ENCODE measurements at places on chromosomes 4 and X.

- DNase-seq, result no peak
Observed at GRCh38 chr4:16909281-16909680, 10.8 kb upstream of the LDB2 start.

DNA sequence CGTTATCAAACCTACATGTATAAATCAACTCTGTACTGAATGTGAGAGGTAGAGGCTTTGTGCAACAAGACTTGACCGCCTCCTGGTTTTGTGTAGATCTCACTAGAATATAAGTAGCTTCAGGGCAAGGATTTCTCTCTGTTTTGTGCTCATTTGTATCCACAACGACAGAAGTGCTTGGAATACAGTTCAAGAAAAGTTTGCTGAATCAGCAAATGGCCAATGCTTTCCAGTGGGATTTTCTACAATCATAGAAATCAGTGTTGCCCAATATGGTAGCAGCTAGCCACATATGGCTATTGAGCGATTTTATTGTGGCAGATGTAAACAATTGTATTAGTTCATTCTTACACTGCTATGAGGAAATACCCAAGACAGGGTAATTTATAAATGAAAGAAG, 127.4 kb downstream of the VCX3A start:
- DNase-seq, result no peak

- DNase-seq, result peak; percentile 66
Observed at GRCh38 chr4:158769175-158769921, 522 bp downstream of the FNIP2 start.

DNA sequence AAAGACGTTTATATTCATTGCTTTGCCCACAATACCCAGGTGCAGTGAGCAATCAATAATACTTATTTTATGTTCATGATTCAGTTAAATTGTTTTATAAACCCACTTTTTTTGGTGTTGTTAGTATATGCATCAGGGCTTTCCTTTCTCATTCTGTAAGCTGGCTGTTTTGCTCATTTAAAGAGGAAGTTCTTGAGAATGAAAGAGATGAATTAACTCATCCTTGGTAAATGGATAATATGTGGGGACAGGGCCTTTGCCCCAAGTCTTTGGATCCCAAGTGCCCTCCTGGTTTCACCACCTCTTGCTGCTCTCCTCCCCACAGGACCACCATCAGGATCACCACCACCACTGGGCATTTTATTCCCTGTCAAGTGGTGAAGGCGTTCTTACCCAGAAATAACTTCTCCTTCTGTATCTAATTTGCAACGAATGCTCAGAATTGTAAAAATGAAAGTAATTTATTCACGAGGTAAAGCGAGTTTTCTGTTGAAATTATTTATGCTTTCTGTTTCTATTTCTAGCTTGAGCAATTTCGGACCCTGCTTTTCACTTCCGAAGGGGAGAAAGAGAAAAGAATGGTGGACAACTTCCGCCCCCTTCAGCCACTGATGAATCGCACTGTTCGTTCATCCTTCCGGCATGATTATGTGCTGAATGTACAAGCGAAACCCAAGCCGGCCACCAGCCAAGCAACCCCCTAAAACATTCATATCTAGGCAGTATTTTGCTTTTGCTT, 8.2 kb upstream of the ZRSR2 start:
- DNase-seq, result peak; percentile 43

DNA sequence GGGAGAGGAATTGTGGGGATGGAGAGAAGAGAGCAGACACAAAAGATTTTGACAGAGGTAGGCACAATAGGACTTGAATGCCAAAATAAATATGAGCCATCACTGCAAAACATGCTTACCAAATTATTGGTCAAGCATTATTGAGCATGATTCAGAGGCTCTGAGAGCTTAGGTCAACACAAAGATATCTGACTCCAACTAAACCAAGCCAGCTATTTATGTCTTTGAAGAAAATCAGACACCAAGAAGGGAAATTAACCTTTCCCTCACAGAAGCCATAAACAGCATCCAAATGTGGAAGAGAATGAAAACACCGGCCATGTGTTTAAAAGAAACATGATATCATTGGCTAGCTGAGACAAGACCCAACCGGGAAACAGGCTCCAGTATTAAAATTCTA, 323.2 kb downstream of the RAB28 start:
- DNase-seq, result no peak

DNA sequence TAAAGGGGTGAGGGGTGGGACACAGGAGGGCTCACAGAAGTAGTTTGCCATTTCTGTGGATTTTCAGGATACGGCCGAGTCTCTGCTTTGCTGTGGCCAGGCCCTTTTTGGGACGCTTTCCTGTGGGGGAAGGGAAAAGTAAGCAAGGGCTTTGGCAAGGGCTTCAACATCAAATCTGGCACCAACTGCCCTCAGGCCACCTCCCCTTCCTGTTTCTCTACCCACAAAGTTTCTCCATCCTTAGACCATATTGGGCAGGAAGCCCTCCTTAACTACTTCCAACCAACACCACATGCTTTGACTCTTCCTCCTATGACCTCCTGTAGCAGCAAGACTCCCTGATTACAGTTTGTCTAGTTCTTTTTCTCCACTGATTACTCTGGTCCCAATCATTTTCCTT, 105.1 kb downstream of the PHF8 start:
- no peak for DNase-seq

- DNase-seq, result no peak
Observed at GRCh38 chr4:35963383-35963782, 280.9 kb downstream of the ARAP2 start.

DNA sequence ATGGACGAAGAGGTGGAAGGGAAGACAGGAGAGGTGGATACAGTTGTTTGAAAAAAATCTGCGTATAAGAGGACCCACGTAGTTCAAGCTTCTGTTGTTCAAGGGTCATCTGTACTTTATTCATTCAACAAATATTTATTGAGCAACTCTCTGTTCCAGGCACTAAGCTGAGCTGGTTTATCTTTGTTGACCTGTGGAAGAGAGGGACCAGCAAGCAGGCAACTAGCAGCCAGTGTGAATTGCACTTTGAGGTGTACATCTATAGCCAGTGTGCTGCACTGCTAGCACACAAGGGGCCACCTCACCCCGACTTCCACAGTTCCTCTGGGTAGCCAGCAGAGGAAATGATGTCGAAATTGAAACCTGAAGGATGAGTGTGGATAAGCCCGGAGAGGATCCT, 191.4 kb downstream of the SOWAHB start:
- no peak for DNase-seq

- no peak for DNase-seq
Observed at GRCh38 chr4:107243141-107243781, 207.1 kb upstream of the DKK2 start.

DNA sequence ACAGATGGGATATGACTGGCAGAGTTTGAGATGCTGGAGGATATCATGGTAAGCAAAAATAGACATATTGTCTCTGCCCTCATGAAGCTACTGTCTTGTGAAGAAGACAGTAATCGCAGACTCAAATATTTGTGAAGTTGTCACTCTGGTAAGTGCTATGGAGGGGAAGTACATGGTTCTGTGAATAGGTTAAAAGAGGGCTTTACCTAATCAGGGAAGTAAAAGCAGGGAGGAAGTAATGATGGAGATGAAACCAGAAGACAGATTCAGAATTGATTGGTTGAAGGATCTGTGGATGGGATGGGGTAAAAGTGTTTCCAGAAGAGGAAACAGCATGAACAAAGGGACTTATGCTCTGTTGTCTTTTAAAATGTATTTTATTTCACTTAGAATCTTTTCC, 19.3 kb upstream of the MAGED1 start:
- no peak for DNase-seq

- DNase-seq, result no peak
Observed at GRCh38 chr4:107006218-107006617, 29.9 kb downstream of the DKK2 start.

GRCh38 chr4:157050561-157050960, 25.4 kb upstream of the GLRB start:
- DNase-seq, result no peak

GRCh38 chr4:10057023-10057395, 35.7 kb upstream of the SLC2A9 start:
- no peak for DNase-seq

GRCh38 chr4:29972121-29972520, 748.0 kb upstream of the PCDH7 start:
- no peak for DNase-seq

- no peak for DNase-seq
Observed at GRCh38 chr4:81369886-81370285, 101.8 kb downstream of the RASGEF1B start.

DNA sequence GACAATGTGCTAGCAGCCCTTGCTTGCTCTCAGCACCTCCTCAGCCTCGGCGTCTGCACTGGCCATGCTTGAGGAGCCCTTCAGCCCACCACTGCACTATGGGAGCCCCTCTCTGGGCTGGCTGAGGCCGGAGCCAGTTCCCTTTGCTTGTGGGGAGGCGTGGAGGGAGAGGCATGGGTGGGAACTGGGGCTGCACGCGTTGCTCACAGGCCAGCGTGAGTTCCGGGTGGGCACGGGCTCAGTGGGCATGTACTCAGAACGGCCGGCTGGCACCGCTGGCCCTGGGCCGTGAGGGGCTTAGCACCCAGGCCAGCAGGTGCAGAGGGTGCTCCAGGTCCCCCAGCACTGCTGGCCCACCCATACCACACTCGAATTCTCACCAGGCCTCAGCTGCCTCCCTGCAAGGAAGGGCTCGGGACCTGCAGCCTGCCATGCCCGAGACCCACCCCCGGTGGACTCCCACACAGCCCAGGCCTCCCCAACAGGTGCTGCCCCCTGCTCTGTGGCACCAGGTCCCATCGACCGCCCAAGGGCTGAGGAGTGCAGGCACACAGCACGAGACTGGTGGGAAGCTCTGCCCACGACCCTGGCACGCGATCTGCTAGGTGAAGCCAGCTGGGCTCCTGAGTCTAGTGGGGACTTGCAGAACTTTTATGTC, 100.3 kb downstream of the SLC39A8 start:
- no peak for DNase-seq

- DNase-seq, result peak; percentile 65
Observed at GRCh38 chrX:21972721-21973120, 32.2 kb downstream of the SMS start.

All from activated CD4-positive, alpha-beta memory T cell treated with anti-CD3 and anti-CD28 coated beads, Interleukin-2, amount 10 ng/mL, durations not matched to agents 7 days and 5 days (primary cell).